Mammary microvascular endothelial cell (primary cell): ENCODE measurements at places on chromosomes 2 and 18. TPM values are rescaled to one million over a fixed set of nuclear protein-coding genes. Genes with fewer than 3 reads are reported as not detected.

Gene C2orf81
- total RNA-seq = 0.59 and 0.67 TPM in 2 replicates

Gene SETBP1
- under 0.01 TPM in 1 of 2 replicates, not detected in the other for total RNA-seq

Gene COLEC12
- 1.7 TPM in 2 replicates for total RNA-seq

Gene WDSUB1
- total RNA-seq = 4.5 and 4.7 TPM in 2 replicates

Gene ACVR1C
- not detected in 2 replicates for total RNA-seq

Gene KIF5C
- total RNA-seq = 0.25 and 0.33 TPM in 2 replicates

Gene SKOR2
- not detected in 2 replicates for total RNA-seq

Gene SP5
- 0.93 TPM in 1 of 2 replicates, not detected in the other for total RNA-seq

Gene CFAP53
- total RNA-seq = 0.25 and 0.27 TPM in 2 replicates

Gene EML6
- total RNA-seq = 0.13 and 0.89 TPM in 2 replicates

Gene PRKAG3
- not detected in 2 replicates for total RNA-seq

Gene SPATA3
- total RNA-seq = not detected in 2 replicates

Gene LAMA3
- total RNA-seq = 5.9 and 9.0 TPM in 2 replicates

Gene TNS1
- total RNA-seq = 29.8 and 34.9 TPM in 2 replicates

Gene TANC1
- 60.2 and 69.5 TPM in 2 replicates for total RNA-seq

Gene L3MBTL4
- 1.00 and 2.9 TPM in 2 replicates for total RNA-seq

Gene TPRKB
- total RNA-seq = 53.7 and 63.0 TPM in 2 replicates

Gene KCNG2
- not detected in 2 replicates for total RNA-seq

Gene CD302
- 5.2 and 5.7 TPM in 2 replicates for total RNA-seq

Gene CENPA
- 11.5 and 17.0 TPM in 2 replicates for total RNA-seq

Gene FRZB
- under 0.01 and 0.15 TPM in 2 replicates for total RNA-seq

Gene PMAIP1
- 25.0 and 29.7 TPM in 2 replicates for total RNA-seq

Gene FOXD4L1
- total RNA-seq = 0.07 TPM in 1 of 2 replicates, not detected in the other

Gene RPL31
- total RNA-seq = 891 and 1,073 TPM in 2 replicates

Gene ERICH2
- not detected in 2 replicates for total RNA-seq

Gene CXCR1
- not detected in 2 replicates for total RNA-seq

Gene KANSL1L
- 3.7 and 6.9 TPM in 2 replicates for total RNA-seq

Gene NEDD4L
- total RNA-seq = 67.0 and 77.1 TPM in 2 replicates

Gene KCNIP3
- 0.15 TPM in 1 of 2 replicates, not detected in the other for total RNA-seq

Gene WNT6
- total RNA-seq = not detected in 2 replicates

Gene ACP1
- total RNA-seq = 80.3 and 85.0 TPM in 2 replicates

Gene RUFY4
- total RNA-seq = not detected in 2 replicates

Gene SPHKAP
- total RNA-seq = not detected in 2 replicates

Gene RAMP1
- total RNA-seq = not detected in 2 replicates

Gene C2orf78
- total RNA-seq = not detected in 2 replicates

Gene AP1S3
- 2.9 and 3.7 TPM in 2 replicates for total RNA-seq

Gene LGALSL
- total RNA-seq = 2.0 and 2.1 TPM in 2 replicates

Gene FZD7
- 0.27 TPM in 1 of 2 replicates, not detected in the other for total RNA-seq

Gene OSR1
- total RNA-seq = 0.40 TPM in 1 of 2 replicates, not detected in the other
